Inflammatory macrophage treated with lipopolysaccharide for 1 hour (primary cell): ENCODE measurements at places on chromosomes 1 and 21.

DNA sequence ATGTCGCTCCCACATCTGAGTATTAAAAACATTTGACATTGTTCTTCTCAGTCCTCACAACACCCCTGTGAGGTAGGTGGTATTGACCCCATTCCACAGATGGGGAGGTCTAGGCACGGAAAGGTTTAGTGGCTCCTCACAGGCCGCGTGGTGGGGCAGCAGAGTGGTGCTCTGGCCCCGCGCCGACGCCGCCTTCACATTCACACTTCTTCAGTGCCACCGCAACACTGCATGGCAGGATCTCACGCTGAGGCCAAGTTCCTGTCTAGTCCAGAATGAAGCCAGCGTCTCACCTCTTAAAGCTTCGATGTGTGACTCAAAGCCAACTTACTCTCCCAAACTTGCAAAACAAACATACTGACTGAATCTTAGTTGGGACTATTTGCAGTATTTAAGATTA, 12.1 kb downstream of the ICMT start:
- DNase-seq: no peak

- DNase-seq: no peak
Measured at GRCh38 chr1:159915571-159916241, 9.6 kb downstream of the TAGLN2 start.

DNA sequence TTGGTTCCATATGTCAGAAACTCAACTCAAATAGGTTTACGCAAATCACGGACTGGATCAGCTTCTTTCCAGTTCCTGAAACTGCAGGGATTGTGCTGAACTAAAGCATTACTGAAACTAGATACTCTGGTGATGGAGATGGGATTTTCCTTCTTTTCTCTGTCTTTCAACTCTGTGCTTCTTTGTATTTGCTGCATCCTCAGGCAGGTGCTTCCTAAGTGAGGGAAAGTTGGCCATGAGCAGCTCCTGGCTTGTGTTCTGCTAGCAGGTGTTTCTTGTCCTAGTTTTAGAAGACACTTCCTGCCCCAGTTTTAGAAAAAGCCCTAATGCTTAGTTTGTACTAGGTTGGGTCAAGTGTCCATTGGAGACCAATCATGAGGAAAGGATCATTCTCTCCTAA, 86.7 kb upstream of the USP24 start:
- no peak for DNase-seq

DNA sequence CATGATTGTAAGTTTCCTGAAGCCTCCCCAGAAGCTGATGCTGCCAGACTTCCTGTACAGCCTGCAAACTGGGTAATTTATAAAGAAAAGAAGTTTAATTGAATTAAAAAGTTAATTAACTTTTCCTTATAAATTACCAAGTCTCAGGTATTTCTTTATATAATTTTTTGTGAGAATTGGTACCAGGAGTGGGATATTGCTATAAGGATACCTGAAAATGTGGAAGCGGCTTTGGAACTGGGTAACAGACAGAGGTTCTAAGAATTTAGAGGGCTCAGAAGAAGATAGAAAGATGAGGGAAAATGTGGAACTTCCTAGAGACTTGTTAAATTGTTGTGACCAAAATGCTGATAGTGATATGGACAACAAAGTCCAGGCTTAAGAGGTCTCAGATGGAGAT, 163.1 kb downstream of the PTPRU start:
- DNase-seq: no peak

- DNase-seq: no peak
Measured at GRCh38 chr1:213163278-213163711, 112.3 kb downstream of the RPS6KC1 start.

DNA sequence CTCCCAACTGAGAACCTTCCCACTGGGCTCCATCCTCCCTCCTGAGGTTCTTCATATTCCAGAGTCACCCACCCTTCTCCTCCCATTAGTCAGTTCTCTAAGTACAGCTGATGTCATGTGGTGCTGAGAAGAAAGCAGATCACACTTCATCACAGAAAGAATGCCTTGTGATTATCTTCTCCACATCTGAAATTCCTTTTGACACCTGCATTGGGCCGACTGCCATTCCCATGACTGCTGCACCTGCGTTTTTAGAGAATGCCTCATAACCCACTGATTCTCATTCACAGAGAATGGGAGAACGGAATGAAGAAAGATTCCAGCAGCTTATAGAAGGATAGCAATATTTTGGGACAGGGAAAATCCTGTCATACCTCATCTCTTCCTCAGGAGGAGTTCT, 14.3 kb downstream of the LEPR start:
- DNase-seq: no peak

DNA sequence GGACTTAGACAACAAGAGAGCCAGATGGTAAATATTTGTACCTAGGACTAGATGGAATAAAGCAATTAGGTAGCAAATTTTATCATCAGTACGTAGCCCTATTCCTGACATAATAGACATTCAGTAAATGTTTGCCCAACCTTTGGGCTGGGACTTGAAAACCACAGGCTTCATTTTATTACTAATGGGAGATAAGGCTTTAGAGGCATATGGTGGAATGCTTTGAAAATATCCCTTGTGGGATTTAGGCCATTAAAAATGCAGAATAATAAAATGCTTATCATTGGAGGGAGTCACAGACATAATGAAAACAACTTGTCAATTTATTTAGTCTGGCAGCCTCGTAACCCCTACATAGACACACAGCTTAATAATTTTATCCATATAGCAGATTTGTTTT, 296.1 kb upstream of the SPAG17 start:
- DNase-seq: no peak

DNA sequence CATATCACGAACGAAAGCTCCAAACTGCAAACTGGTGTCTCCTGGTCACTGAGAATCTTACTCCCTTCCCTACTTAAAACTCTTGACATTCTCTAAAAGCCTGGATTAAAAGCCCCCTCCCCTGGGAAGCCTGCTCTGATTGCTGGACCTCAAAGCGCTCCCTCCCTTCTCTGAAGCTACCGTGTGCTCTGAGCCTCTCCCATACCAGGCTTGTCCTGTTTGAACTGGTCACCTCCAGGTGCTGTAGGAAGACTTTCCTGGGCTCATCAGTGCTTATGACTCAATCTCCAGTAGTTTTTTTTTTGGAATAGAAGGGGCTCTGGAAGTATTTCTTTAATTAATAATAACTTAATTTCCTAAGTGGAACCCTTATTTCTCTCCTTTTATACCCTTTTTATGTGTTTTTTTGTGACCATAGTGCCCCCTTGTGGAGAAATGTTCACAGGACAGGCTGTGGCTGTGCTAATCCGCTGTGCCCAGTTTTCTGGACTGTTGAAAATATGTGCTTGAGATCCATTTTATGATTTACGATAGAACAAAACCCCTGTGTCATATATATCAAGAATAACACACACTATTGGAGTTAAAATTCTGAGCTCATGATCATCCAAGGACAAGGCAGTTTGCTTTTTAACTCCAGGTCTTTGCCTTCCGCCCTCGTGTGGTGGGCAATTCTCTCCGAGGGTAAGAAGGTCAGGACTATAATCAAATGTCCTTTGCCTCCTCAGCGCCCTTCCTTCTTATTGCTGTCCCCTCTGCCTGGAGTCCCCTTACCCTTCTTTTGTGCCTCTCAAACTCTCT, 16.9 kb downstream of the MTARC1 start:
- peak; percentile 78 for DNase-seq

GRCh38 chr1:229295745-229296144, 24.8 kb downstream of the RAB4A start:
- no peak for DNase-seq

GRCh38 chr1:71565262-71565661, 484.4 kb upstream of the ZRANB2 start:
- no peak for DNase-seq

DNA sequence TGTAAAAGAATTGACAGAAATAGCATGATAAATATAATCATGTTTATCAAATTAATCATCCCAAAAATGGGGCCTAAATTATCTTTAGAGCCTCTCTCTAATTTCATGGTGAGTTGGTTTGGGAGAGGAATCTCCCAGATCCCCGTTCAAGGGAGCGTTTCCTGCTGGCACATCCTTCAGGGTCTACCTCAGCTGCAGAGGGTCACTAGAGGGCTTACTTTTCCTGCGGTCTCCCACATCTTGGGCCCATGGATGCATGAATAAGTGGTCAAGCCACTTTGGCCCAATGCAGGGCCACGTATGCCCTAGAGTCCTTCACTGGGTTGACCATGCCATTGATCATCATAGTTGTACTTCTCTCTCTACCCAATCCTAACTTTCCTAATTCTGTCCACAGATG, 164.1 kb downstream of the USP25 start:
- no peak for DNase-seq

GRCh38 chr1:26189751-26190275, 589 bp upstream of the CATSPER4 start:
- no peak for DNase-seq

DNA sequence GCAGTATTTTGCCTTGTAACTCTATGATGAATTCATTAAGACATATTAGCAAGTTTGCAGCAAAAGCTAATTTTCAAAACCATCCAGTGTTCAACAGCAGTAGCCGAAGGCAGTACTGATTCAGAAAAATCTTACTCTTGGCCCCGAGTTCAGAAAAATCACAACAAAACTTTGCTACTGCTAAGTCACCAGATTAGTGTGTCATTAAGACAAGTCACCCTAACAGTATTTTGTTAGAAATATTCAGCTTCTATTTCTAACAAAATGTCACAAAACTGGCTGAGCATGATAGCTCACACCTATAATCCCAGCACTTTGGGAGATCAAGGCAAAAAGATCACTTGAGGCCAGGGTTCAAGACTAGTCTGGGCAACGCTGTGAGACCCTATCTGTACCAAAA, 8.2 kb downstream of the GTF2B start:
- DNase-seq: no peak

DNA sequence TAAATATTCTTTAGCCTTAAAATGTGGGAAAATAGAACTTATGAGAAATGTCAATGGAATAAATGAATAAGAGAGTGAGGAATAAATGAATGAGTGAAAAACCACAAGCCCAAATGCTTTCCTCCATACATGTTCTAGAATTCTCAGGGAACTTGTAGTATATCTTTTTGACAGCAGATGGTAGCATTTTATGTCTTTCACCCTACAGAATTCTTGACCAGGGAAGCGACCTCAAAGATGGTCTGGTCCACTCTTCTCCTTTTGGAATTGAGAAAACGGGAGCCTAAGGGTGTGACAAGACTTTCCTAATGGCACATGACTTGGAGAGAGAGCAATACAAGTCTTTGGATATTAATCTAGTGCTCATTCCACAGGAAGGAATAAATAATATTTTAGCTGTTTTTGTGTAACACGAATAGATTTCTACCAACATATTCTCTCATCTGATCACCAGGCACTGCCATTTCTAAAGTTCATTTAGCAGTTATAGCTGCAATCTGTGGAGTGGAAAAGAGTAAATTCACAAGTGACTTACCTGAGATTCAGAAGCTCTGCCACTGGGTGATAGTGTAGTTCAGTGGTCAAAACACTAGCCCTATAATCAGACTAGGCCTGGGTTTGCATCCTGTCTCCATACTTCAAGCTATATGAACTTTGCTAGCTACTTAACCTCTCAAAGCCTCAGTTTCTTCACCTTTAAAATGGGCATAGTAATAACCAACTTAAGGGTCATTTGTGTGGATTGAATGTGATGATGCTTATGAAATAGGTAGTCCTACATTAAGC, 15.0 kb upstream of the F5 start:
- DNase-seq: peak; percentile 43

- DNase-seq: no peak
Measured at GRCh38 chr21:32322103-32322502, 23.4 kb downstream of the MRAP start.

DNA sequence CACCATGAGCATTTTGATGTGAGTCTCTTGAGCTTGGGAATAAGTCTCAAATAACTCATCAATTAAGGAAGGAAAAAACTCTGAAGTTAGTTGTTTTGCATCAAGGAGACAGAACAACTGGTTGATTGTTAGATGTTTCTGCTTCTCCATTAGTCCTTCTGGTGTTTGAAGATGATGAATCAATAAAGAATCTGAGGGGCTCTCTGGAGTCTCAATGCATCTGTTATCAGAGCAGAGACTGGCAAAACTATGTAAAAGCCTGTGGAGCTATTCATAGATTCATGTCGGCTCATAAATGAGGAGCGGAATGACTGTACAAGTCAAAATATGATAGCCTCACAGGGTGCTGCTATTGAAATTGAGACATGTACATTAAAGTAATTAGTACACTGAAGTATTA, 73.3 kb upstream of the ZC3H11B start:
- no peak for DNase-seq

DNA sequence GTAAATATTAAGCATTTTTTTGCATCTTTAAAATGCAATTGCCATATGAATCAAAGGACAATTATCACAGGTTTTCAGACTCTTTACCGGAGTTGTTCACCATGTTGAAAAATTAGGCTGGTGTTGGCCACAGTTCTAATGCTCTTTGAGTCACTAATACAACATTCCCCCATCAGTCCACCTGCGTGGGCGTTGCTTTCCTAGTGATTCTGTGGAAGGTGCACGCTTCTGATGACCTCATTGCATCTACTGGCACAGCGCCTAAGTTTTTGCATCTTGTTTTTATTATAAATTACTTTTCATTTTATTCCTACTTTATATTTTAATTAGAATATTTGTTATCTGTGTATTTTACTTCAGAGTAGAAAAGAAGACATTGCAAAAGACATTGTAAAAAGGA, 4.7 kb upstream of the F5 start:
- no peak for DNase-seq

GRCh38 chr1:6545276-6546112, 8.8 kb downstream of the NOL9 start:
- no peak for DNase-seq

DNA sequence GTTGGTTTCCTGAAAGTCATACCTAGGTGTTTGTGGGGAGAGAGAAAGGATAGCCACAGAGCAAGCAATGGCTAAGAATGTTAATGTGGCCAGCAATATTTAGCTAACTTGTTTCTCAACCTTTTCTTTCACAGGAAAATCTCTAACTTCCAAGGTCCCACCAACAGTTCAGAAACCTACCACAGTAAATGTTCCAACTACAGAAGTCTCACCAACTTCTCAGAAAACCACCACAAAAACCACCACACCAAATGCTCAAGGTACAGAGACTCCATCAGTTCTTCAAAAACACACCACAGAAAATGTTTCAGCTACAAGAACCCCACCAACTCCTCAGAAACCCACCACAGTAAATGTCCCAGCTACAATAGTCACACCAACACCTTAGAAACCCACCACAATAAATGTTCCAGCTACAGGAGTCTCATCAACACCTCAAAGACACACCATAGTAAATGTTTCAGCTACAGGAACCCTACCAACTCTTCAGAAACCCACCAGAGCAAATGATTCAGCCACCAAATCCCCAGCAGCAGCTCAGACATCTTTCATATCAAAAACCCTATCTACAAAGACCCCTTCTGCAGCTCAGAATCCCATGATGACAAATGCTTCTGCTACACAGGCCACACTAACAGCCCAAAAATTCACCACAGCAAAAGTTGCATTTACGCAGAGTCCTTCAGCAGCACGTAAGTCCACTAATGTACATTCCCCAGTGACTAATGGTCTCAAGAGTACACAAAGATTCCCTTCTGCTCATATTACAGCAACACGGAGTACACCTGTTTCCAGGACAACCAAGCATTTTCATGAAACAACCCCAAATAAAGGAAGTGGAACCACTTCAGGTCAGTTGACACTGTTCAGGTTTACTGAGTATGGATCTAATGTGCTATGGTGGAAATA, 15.3 kb downstream of the CD55 start:
- peak; percentile 90 for DNase-seq
